HTR-8/SVneo (cell line): ENCODE measurements at places on chromosomes 12 and 14.
A peak's percentile ranks its signal among the peaks of the same experiment; 100 is the strongest.

DNA sequence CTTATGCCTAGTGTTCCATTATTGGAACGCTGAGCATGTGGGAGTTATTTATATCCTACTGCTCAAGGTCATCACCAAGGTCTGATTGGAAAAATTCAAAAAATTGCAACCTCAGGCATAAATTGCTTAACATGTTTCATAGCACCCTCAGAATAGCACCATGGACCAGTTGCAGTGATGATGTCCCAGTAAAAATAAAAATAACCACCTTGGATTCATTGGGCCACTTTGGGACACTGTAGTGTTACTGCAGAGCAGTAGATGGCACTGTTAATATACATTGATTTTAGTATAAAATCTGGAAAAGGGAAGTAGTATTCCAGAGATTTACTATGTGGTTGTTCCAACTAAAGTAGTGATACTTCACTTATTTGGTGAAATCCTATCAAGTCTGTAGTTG lies 31.0 kb upstream of the PTCSC3 start:
- no peak for DNase-seq

- no peak for DNase-seq
Observed at GRCh38 chr12:47862881-47863280, 41.9 kb downstream of the VDR start.

DNA sequence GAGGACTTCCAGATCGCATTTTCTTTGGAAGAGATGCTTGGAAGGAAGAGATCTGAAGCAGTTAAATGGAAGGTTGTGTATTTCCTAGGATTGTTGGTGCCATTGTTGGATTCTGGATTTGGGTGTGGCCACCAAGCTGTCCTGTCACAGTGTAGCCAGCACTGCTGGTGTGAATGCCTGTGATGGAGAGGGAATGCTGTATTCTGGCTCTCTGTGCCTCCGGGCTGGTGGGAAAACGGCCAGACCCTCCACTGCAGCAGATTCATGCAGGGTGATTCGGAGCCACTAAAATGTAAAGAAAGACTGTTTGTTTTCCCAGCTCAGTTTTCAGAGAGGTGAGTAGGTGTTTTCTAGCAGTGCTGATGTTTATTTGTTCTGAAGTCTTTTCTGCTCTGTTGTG lies 30.7 kb upstream of the MANSC4 start:
- no peak for DNase-seq

DNA sequence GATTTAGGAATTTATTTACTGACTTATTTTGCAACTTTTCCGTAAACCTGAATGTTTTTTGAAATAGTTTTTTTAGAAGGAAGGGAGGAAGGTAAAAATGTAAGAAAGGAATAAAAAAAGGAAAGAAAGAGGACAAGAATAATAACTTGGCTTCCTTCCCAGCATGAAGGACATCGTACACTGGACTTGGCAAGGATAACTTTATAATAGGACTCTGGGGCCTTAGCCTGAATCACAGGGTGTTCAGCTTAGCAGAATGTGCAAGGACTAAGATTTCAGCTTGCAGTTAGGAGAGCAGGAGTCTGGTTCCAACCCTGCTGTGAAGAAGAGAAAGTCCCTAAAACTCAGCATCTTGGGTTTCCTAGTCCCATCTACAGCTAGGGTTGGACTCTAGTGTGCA lies 1053.3 kb downstream of the VRK1 start:
- no peak for DNase-seq

DNA sequence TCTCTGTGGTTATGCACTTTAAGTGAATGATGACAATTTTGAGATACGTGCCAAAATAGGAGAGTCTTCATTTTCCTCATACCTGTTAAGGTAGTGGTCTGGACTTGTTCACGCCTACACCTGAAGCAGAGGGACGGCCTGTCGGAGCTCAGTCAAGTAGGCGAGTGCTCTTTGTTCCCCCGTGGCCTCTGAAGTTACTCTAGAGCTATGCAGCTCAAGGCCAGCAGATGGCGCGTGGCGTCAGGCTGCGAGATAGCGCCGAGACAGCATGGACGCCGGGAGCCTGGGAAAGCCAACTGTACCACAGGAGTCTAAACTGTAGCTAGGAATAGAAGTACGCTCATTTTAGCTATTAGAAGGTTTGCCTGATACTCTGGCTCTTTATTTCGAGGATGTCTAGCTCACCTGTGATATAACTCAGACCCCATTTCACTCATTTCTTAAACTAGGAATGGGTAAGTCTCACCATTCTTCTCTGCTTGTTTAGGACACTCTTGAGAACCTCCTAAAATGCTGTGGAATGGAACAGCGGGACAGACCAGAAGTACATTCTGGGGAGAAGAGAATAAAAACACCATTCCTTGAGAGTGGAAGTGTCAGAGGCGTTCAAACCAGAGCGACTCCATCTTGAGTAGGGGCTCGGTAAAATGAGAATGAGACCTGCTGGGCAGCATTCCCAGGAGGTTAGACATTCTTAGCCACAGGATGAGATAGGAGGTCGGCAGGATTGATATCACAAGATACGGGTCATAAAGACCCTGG lies 267.4 kb upstream of the HMGA2 start:
- peak; percentile 69 for DNase-seq

GRCh38 chr14:104384776-104385071 lies 194.8 kb upstream of the C14orf180 start:
- no peak for DNase-seq

DNA sequence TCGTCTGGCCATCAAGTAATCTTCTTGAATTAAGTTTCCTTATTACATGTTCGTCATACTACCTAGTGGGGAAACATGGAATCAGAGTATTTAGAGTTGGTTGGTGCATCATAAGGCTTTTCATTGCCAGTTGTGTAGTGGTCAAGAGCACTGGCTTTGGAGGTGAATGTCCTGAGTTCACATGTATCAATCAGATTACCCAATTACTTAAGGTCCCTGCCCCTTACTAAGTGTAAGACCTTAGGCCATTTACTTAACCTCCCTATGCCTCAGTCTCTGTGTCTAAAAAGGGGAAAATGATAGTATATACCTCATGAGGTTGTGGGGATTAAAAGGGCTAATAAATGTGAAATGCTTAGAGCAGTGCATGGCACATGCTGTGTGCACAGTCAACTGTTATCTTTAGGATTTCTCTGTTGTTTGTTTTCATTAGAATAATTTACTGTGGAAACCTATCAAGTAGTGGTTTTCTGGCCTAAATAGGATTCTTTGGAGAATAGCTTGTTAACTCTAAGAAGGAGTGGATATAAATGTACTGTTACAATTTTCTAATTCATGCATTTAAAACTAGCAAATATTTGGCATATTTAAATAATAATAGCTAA lies 27.0 kb downstream of the MSRB3 start:
- no peak for DNase-seq

DNA sequence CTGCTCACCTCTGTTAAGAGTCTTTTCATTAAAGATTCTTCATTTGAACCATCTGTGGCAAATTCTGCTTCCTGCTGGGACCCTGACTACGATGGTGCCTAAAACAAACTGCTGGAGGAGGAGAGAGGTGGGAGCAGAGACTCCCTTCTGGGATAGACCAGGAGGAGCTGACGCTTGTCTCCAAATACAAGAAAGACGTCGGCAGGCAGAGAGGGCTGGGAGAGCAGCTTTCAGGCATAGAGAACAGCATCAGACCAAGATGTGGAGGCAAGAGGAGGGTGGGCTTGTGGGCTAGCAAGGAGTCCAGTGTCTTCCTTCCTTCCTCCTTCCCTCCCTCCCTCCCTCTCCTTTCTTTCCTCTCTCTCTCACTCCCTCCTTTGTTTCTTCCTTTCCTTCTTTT lies 358.6 kb downstream of the VRK1 start:
- no peak for DNase-seq

DNA sequence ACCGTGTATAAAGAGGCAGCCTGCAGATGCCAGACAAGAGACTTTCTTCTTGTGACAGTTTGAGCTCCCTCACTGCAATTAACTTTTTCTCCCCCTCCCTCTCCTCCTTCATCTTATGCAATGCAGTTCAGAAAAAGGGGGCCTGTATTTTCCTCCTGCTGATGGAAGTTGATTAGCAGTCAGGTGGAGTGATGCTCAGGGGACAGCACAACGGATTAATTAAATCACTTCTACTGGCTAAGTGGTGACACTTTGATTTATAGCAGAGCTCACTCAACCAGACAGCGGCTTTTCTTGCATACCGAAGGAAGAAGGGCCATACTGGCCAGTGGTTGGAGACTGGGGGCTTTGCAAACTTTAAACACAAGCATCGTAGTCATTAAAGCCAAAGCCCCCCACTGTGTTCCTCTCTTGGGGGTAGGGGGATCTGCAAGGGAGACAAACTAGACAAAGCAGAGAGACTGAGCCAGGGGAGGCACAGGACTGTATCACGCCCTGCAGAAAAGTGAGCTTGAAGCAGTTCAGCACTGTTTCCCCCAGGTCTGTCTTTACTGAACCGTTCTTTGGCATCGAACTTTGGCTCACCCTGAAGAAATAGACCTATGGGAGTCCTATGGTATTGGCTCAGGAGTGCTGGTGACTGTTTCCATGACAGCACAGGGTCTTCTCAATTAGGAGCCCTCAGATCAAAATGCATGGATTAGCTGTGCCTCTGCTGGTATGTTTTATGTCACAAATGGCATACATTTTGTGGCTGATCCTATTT lies 47.7 kb downstream of the SPRING1 start:
- no peak for DNase-seq
